ENCODE measurements at places on chromosomes 2 and 18.

DNA sequence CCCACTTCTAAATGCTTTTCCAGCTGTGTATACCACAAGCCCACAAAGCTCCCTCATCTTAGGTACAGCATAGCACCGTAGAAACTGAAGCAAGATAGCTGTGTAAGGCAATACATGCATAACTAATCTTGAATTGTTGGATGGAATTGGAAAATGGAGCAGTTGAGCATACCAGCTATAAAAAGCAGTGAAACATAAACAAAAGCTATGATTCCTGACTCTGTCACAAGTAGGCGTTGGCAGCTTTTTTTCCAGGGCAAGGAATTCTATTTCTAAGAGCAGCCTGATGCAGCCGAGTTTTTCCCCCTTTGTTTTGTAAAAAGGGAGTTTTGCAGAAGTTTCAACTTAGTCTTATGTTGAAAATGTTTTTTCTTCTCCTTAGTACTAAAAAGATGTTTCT, 32.4 kb downstream of the MOGAT1 start:
- peak; percentile 1 for DNase-seq

- DNase-seq = no peak
Observed at GRCh38 chr2:65177751-65178442, 48.0 kb upstream of the RAB1A start.

DNA sequence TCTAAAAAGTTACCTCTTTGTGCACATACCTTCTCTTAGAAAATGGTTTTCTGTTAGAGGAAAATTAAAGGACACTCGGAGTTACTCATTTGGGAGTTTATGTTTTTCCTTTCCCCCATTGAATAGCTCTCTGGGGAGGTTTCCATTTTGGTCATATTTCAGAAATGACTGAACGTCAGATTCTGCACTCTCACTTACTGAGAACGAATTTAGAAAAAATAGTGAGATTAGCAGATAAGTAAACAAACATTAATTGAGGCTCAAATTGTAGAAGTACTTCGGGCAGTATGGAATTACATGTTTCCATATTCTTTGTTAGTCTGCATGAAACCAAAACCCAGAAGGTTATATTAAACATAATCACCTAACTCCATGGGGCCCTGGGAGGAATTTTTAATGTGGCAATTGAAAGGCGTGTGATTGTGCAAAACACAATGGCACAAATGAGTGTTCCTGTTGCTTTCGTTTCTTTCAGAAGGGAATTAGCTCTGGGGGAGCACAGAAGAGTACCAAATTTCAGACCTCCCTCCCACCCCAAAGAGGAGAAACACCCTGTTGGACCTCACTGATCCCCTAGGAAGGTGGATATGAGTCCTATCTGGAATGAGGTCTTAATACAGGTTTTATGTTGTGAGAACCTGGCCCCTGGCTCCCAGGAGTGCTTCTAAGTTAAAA, 212.3 kb downstream of the BCL2 start:
- DNase-seq = no peak

GRCh38 chr2:241491549-241492173, 16.7 kb downstream of the STK25 start:
- DNase-seq = no peak

GRCh38 chr2:231041061-231041689, 3.9 kb downstream of the C2orf72 start:
- DNase-seq = no peak

DNA sequence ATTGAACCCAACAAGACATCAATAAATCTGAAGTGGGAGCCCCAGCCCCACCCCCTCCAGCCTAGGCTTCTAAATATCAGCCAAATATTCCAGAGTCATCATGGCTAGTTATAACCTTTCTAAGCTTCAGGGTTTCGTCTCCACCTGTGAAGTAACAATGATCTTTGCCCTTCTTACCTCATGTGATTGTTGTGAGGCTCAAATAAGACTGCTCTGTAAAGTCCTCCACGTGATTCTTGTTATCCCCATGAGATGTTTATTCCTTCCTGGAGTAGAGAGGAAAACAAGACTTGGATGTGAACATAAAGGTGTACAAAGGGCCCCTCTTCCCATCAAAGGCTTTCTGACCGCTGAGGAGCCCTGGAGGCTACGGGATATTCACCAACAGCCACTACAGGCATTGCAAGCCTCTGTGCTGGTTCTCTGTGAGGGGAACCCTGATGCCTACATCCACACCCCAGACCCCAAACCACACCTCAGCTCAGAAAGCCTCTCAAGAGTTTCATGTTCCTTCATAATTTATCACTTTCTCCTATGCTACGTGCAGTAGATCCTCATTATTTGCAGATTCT, 20.1 kb upstream of the REEP1 start:
- DNase-seq = no peak

GRCh38 chr2:29270701-29271121, 155.5 kb downstream of the CLIP4 start:
- DNase-seq = no peak

DNA sequence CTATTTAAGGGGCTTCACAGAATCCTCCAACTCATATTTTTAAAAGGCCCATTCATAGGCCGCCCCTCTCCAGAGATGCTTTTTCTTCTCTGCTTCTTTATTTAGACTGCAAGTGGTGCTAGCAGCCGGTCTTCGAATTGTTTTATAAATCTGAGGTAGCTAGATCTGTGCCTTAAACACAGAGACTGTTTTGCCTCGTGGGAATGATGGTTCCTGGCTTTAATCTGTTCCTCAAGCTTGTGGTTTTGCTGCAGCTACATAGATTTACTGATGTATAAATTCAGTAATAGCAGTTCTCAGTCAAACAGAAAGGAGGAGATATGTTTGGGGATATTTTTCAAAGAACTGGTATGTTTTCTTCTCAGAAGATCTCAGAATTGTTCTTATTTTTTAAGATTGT, 45.3 kb downstream of the TNFRSF11A start:
- no peak for DNase-seq

Measured in fibroblast of the conjunctiva (primary cell).